ENCODE measurements at places on chromosomes 12 and 14.

GRCh38 chr12:92164712-92165111, 19.1 kb upstream of the BTG1 start:
- DNase-seq: no peak

GRCh38 chr12:50948798-50949197, 3.5 kb upstream of the HIGD1C start:
- DNase-seq: no peak

GRCh38 chr12:1453810-1454209, 140.6 kb downstream of the FBXL14 start:
- DNase-seq: no peak

DNA sequence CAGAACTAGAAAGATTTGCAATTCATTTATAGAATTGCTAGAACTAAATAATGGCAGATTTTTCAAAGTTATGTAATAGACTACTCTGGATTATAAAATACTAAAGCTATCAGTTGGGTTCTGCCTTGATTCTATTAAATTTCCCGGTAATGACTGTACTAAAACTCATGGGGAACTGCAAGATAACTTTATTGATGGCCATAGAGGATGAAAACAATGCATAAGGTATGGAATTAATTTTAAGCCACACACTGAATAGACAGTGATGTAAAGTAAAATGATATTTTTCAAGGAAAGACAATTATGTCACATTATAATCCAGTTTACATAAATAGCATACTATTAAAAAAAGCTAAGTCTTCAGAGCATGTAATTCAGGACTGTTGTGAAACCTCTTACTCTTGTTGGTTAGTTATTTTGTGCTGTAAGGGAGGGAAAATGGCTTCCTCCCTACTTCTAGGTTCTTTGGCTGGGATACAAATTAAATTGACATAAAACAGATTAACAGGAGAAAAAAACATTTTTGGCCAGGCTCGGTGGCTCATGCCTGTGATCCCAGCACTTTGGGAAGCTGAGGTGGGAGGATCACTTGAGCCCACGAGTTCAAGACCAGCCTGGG, 134.4 kb upstream of the AMIGO2 start:
- DNase-seq: no peak

DNA sequence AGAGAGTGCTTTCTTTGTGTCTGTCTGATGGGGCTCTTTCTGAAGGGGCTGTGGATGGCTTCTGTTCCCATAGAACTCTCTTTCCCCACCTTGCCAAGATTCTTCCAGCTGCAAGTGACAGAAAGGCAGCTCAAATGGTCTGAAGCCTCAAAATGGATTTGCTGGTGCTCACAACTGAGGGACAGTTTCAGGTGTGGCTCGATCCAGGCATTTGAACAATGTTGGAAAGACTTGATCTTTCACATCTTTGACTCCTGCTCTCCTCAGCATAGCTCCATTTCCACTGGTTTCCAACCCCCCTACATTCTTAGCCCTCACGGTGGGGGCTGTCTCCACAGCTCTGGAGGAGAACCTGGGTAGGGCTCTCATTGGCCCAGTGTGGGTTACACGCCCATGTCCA, 15.9 kb downstream of the RFLNA start:
- no peak for DNase-seq

- DNase-seq: no peak
These were observed 417.8 kb upstream of the TMTC1 start for GRCh38 chr12:30201301-30202160.

- DNase-seq: no peak
These were observed 486 bp upstream of the AKT1 start for GRCh38 chr14:104795781-104796686.

DNA sequence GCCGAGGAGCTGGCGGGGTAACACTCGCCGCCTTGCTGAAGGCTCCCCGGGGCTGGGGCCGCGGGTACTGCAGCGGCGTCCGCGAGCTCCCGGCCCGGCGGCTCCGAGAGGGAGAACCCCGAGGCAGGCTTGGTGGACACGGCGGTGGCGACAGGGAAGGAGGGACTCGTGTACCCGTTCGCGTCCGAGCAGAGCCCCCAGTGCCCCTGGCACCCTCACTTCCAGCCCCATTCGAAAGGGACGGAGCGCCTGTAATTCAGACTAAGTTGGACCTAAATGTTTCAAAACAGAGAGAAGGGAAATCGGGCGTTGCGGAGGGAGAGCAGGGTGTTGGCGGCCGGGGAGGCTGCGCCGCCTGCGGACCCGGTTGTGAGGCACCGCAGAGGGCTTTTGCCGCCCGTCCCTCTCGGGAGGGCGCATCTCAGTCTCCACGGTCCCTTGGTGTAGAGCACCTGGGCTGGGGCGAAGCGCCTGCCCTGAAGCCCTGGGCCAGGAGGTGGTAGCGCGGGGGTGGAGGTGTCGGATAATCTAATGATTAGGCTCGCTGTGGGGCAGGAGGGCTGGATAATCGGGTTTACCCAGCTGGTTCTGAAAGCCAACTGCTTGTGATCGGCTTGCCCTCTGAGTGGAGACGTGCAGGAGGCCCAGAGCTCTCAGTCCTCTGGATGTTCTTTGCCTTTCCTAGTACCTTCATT, 771 bp downstream of the DAAM1 start:
- DNase-seq: peak; percentile 20

DNA sequence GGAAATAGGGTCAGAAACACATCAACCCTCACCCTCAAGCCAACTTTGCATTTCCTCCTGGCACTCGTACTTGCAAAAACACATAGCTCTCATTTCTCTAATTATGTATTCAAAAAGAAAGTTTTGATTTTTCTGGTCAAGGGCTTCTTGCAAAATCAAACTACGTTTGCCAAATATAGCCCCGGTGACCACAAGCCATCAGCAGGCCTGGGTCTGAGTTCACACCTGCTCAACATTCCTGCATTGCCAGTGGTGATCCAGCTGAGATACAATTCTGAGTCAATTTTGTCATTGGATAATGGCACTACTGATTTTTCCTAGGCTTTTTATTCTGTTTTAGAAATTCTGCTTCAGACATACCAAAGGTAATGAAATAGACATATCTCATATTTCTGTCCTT, 10.7 kb upstream of the BHLHE41 start:
- DNase-seq: no peak

GRCh38 chr12:117210266-117210918, 20.1 kb upstream of the FBXO21 start:
- DNase-seq: no peak

DNA sequence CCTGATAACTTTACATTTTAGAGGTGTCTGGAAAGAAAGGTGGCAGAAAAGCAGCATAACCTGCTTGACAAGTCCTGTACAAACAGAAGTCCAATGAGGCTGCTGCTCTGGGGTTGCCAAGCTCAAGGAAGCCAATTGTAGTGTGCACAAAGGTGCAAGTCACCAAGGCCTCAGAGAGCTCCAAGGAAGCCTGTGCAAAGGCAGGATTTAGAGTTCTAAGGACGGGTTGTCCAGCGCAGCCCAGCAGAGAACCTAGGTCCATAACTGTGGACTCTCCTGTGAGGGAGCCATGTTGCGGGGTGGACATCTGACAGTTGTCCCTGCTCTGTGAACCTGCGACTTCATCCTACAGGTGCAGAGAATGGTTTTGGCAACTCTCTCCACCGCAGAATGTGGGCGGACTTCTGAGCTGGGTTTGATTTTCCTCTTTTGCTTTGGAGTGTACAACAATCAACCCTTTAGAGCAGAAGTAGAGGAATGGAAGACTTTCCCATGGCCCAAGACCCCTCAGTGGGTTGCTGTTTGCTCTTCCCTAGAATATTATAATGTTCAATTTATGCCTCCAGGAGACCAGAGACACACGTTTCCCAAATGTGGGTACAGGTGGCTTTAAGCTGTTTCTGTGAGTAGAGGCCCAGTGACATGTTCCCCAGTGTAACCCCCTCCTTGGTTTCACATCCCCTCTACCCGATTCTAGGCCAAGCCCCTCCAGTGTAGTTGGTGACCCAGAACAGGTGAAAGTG, 81.0 kb downstream of the ETV6 start:
- DNase-seq: no peak

GRCh38 chr14:80979951-80980350, 24.5 kb downstream of the TSHR start:
- no peak for DNase-seq

- peak; percentile 67 for DNase-seq
These were observed 26.4 kb upstream of the ZFP36L1 start for GRCh38 chr14:68819260-68819691.

DNA sequence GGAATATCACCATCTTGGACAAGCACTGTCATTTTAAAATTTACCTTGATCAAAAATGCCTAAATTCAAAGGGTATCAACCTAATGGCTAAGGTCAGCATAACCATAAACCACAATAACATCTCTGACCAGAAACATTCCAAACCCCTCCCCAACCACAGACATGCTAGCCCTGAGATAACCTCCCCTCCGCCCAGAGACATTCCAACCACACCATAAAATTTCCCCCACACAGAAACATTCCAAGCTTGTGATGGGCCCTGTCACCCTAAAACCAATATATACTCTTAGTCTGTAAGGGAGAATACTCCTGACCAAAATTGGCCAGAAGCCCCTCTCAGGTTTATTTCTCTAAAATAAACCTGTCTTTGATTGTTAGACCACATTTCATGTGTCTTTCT, 17.7 kb downstream of the EPYC start:
- no peak for DNase-seq

DNA sequence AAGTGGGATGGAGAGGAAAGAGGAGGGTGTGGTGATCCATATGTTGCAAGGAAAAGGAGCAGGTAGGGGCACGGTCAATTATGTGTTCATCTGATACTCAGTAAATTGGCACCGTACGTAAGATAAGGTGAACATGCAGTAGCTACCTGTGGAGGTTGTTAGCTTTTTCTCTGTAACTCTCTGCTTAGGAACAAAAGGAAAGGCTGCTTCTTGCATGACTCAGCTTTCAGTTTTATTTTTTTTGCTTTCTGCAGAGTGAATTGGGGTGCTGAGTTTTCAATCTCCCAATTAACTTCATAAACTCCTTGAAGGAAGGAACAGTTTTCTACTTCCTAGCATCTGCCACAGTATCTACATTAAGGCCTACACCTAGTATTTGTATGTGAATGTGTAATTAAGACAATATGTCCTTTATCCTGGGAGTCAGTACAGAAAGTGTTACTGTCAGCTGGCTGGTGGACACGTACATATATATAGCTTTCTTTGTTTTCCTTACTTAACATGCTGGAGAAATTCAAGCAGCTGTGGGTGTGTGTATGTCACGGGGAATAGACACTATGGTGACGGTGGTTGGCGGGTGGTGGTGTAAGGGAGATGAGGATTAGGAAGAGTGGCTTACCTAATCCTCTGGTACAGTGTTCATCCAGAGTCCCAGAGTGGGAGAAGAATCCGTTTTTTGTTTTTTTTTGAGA, 40.1 kb upstream of the WNK1 start:
- no peak for DNase-seq

DNA sequence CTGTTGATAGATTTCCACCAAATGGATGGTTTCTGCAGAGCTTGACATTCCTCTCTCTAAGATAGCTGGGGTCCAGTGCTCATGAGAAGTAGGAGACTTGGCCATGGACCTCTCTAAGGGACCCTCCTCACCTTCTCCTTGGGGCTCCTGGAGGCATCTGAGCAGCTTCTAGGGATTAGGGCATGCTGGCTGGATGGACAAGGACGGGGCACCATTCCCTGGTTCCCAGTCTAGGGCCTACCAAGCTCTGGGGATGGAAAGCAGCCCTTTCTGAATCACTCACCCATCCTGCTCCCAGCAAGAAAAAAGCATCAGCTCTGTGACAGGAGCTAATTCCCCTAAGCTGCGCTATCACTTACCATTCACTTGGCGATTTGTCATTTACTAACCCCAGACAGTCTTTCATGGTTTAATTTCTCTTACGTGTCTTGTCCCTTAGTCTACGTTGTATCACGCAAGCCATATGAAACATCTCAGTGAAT, 39.5 kb downstream of the VWF start:
- DNase-seq: no peak

DNA sequence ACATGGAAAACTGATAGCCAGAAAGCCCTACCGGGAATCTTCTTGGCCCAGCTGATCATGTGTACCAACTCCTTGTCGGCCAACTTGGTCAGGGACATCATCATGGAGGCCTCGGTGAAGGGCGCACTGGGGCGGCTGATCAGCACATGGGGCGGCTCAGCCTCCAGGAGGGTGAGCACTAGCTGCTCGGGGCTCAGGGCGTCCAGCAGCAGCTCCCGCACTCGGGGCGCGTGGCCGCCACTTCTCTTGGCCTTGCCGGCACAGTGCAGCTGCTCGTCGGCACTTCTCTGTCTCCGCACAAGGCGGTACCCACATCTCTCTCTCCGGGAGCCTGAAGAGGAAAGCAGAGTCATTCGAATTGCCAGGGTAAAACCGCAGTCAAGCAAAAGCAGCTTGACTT, 33.8 kb downstream of the ESR2 start:
- DNase-seq: no peak
